Activated naive CD4-positive, alpha-beta T cell treated with anti-CD3 and anti-CD28 coated beads, Interleukin-2, amount 50 U/mL, for 72 hours (primary cell): ENCODE measurements at places on chromosomes 13 and 19. TPM values are rescaled to one million over a fixed set of nuclear protein-coding genes. Genes with fewer than 3 reads are reported as not detected.

The TMEM86B gene
- total RNA-seq: 7.7 TPM

The RFXAP gene
- total RNA-seq: 5.7 TPM

The ZIC5 gene
- not detected for total RNA-seq

The PEX11G gene
- 0.74 TPM for total RNA-seq

The ZNF560 gene
- not detected for total RNA-seq

The CEACAM21 gene
- total RNA-seq: 40.7 TPM

The MUC16 gene
- not detected for total RNA-seq

The PMIS2 gene
- not detected for total RNA-seq

The ALDH16A1 gene
- total RNA-seq: 34.0 TPM

The EEF1AKMT1 gene
- 19.1 TPM for total RNA-seq

The KIR2DL4 gene
- total RNA-seq: 0.25 TPM

The GPR4 gene
- 0.09 TPM for total RNA-seq

The FGF14 gene
- total RNA-seq: not detected

The PSG5 gene
- not detected for total RNA-seq

The PSG2 gene
- not detected for total RNA-seq

The OVOL3 gene
- total RNA-seq: not detected

The ZNF667 gene
- total RNA-seq: 2.7 TPM

The TSKS gene
- 1.9 TPM for total RNA-seq

The ZNF610 gene
- 0.58 TPM for total RNA-seq

The C19orf85 gene
- total RNA-seq: not detected

The PEAK3 gene
- total RNA-seq: not detected

The ZNF497 gene
- 2.6 TPM for total RNA-seq

The ZNF606 gene
- total RNA-seq: 9.1 TPM

The PLEKHF1 gene
- 29.7 TPM for total RNA-seq

The TYROBP gene
- not detected for total RNA-seq

The EML2 gene
- 142 TPM for total RNA-seq

The ABCA7 gene
- 17.8 TPM for total RNA-seq

The NXNL1 gene
- not detected for total RNA-seq

The TPTE2 gene
- total RNA-seq: 0.16 TPM

The ACTMAP gene
- total RNA-seq: 21.4 TPM

The PCDH8 gene
- not detected for total RNA-seq

The PEG3 gene
- total RNA-seq: not detected

The DACT3 gene
- 1.9 TPM for total RNA-seq

The CRB3 gene
- 2.6 TPM for total RNA-seq

The GFY gene
- total RNA-seq: not detected
